ENCODE measurements at places on chromosomes 13 and 19.

- no peak for DNase-seq
Observed at GRCh38 chr13:100517135-100517534, 71.5 kb downstream of the GGACT start.

DNA sequence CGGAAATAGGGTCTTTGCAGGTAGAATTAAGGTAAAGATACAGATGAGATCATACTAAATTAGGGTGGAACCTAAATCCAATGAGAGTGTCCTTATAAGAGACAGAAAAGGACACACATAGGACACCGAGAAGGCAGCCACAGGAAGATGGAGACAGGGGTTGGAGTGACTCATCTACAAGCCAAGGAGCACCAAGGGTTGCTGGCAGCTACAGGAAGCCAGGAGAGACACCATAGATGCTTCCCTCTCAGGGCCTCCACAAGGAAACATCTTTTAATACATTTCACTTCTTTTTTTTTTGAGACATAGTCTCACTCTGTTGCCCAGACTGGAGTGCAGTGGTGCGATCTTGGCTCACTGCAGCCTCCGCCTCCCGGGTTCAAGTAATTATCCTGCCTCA lies 10.1 kb downstream of the TMEM143 start:
- DNase-seq = no peak

DNA sequence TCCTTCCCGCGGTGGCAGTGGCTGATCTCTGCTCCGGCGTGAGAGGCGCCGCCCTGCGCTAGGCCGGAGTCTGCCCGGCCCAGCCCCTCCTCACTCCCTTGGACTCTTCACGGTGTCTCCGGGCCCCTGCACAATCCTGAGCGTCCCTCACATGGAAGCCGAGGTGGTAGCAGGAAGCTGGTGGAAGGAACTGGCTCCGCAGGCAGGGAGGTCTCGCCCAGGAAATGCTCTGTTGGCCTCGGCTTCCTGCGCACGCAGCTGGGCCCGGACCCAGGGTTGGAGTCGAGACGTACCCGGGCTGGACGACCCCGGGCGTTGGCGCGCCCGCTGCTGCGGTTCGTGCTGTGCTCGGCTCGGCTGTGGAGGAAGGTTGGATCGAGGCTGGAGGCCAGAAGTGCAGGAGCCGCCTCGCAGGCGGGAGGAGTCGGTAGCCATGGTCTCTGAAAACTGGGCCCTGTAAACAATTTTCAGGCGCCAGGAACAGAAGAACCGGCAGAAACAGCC lies 46.3 kb downstream of the ZNF724 start:
- DNase-seq = no peak

DNA sequence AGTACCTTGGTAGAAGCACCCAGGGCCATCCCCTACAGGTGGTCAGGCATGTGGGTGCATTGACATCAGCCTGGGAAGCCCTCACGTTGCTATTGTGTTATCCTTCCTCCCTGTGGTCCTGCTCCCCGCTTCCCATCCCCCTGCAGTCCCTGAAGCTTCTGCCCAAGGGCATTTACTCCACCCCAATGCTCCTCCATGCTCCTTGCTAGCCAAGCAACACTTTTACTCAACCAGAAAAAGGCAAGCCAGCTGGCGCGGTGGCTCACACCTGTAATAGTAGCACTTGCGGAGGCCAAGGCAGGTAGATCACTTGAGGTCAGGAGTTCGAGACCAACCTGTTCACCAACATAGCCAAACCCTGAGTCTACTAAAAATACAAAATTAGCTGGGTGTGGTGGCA lies 54.8 kb upstream of the LATS2 start:
- DNase-seq = no peak

DNA sequence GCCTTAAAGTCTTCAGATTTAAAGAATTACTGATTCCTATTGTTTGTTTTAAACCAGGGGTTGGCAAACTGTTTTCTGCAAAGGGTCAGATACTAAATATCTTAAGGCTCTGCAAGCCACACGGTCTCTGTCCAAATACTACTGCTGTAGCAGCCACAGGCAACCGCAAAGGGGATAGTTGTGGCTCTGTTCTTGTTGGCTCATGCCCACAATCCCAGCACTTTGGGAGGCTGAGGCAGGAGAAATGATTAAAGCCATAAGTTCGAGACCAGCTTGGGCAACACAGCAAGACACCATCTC lies 22.4 kb downstream of the RANBP3 start:
- DNase-seq = no peak

GRCh38 chr19:37593996-37594303 lies 642 bp downstream of the ZNF571 start:
- peak; percentile 33 for DNase-seq

GRCh38 chr13:89029062-89029461 lies 1357.9 kb downstream of the SLITRK5 start:
- DNase-seq = no peak

DNA sequence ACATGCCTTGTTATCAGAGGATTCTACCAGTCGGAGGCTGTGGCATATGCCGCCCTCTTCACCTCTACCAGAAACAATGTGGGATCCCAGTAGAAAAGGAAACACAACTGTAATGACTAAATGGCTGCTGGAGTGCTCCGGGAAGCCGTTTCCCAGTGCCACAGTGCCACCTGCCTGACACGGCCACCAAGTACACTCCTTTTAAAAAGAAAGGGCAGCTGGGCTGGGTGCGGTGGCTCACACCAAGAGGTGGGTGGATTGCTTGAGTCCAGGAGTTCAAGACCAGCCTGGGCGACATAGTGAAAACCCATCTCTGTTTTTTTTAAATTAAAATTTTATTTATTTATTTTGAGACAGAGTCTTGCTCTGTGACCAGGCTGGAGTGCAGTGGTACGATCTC lies 67.3 kb downstream of the TRPM4 start:
- DNase-seq = peak; percentile 72

DNA sequence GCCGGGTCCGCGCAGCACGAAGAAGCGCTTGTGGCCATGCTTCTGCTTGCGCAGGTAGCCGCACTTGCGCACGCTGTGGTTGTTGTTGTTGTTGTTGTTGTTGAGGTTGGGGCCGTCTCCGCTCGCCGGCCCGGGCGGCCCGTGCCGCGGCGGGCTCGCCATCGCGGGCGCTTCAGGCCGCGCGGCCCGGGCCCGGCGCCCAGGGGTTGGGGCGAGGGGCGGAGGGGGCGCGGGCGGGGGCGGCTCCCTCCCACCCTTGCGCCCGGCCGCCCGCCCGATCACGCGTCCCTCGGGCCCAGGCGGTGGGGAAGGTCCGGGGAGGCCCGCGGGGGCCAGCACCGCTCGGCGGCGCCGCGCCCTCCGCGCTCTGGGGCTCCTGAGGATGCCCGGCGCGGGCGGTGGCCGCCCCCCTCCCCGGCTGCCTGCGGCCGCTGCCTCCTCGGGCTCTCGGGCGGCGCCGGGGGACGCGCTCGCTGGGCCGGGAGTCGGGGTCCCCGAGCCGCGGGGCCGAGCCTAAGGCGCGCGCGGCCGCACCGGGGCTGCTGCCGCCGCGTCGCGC lies 412 bp downstream of the IRS2 start:
- DNase-seq = no peak

- DNase-seq = peak; percentile 94
Observed at GRCh38 chr13:44141725-44142539, 231.7 kb upstream of the SERP2 start.

GRCh38 chr19:33868788-33869412 lies 72.2 kb downstream of the KCTD15 start:
- no peak for DNase-seq

DNA sequence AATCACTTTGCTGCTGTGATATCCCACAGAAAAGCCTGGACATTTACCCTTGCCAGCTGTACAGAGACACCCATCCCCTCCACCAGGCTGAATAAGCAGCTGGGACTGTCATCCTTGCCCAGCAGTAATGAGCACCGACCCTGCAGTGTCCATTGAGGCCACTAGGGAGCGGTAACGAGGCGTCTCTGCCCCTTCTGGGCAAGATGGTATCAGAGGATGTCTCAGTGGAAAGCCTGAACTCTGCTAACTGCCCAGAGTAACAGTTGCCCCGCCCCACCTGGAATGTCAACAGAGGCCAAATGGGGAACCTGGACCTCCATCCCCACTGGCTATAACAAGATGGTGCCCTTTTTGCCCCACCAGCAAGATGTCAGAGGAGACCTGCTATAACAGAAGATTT lies 22.8 kb upstream of the CEACAM20 start:
- peak; percentile 41 for DNase-seq

- DNase-seq = no peak
Observed at GRCh38 chr19:44692379-44692721, 6.6 kb upstream of the CEACAM16 start.

- DNase-seq = no peak
Observed at GRCh38 chr19:31678421-31678820, 329.2 kb upstream of the TSHZ3 start.

- DNase-seq = no peak
Observed at GRCh38 chr13:24036115-24036514, 124.4 kb upstream of the SPATA13 start.

- no peak for DNase-seq
Observed at GRCh38 chr13:93388701-93389100, 162.1 kb downstream of the GPC6 start.

GRCh38 chr13:47816831-47817230 lies 184.2 kb downstream of the SUCLA2 start:
- DNase-seq = no peak

DNA sequence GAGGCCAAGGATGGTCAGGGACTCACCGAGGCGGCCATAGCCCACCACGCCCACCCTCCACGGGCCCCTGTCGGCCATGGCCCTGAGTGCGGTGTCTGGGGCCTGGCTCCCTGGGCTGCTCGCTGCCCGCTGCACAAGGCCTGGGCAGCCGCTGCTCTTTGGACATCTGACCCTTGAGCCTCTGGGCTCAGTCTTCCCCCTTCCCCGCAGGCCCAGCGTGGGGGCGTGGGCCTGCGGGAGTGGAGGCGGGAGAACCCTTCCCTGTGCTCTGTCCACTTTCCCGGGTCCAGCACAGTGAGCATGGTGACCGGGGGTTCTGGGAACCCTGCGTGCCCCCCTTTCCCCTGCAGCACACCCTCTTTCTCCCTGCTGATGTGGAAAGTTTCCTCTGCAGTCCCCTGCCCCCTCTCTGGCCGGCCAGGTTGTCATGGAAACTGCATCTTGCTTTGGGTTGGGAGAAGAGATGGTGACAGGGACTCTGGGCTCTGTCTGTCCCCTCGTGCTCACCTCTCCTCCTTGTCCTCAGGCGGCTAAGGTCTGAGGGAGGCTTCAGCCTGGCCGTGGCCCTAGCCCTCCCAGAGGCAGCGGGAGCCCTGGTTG lies at the start of gene ASPDH:
TSS of gene ASPDH (minus strand) at position 168 of the 600 bp plus-strand sequence. CDS start at position 78, 90 bp downstream.
- DNase-seq = no peak

GRCh38 chr19:2986951-2987524 lies 9.7 kb downstream of the TLE6 start:
- no peak for DNase-seq

DNA sequence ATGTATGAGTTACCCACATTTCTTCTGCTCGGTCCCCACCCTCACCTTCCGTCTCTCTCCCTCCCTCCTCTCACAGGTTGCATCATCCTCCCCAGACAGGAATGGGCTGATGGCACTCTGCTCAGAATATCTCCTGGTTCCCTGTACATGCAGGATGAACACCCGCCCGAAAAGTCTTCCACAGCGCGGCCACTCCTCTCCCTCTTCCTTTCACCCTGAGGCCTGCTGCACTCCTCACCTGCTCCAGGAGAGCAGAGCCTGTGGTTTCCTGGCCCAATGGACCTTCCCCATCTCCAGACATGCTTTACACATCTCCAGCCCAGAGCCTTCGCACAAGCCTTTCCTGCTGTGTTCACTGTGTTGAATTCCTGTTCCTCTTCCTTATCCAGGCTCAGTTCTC lies 40.9 kb downstream of the GSX1 start:
- DNase-seq = no peak

GRCh38 chr13:57632276-57633140 lies 964 bp downstream of the PCDH17 start:
- DNase-seq = no peak

GRCh38 chr19:16325161-16325527 lies 518 bp downstream of the KLF2 start:
- peak; percentile 63 for DNase-seq

GRCh38 chr19:14561847-14562351 lies 10.0 kb downstream of the NDUFB7 start:
- DNase-seq = no peak

DNA sequence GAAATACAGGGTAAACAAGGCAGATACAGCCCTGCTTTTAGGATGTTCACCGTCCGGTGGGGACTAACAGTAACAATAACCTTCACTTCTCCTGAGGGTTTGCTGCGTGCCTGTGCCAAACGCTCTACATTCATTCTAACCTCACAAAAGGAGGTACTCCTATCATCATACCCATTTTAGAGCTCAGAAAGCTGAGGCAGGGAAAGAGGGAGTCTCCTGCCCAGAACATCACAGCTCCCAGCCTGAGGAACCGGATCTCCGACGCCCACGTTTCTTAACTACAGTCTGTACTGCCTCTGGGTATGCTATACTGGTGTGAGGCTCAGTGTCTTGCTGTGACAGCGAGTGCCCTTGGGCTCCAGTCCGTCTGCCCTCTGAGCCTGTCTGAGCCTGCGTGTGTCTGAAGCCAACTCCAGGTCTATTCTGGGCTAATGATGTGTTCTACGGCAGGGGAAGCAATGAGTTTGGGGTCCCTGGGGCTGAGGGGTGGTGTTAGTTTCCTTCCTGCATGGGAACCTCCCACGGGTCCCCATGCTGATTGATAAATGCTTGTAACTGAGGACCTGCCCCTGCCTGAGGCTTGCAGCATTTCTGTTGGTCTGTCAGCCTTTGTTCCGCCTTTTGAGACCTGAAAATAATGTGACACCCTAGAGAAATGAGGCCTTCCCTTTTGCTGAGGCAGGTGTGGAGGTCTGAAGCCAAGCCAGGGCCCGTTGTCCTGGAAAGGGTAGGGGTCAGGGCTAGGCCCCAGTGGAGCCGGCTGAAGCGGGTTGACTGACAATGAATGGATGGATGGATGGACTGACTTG lies 4.9 kb downstream of the LIPE start:
- DNase-seq = peak; percentile 80
